Activated naive CD4-positive, alpha-beta T cell treated with Interleukin-2 at 50 U/mL for 16 hours (primary cell): ENCODE measurements at places on chromosomes 13 and 19.

DNA sequence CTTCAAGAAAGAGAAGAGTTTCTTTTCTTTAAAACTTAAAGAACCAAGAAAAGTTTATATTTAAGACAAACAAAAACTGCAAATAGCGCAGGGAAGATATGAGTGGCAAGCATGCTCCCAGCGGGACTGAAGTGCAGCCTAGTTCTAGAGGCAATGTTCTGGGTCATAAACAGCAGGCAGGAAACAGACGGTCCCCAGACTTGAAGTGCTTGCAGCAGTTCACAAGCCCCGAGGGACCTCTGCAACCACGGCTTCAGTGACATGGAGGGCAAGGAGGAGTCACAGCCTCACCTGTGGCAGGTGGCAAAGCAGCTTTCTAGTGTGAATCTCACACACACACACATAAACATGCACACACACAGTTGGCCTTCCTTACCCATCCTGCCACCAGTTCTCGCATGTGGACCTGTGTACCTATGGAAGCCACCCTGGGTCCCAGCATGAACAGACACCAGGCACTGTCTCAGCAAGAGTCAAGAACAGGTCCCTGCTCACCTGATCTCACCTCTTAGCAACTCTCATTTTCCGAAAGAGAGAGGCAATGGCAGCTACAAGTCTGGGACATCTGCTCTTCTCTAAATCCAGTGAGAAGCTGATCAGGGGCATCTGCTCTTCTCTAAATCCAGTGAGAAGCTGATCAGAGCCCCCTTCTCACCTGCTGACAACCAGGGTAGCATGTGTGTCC, 162.0 kb downstream of the EFNB2 start:
- no peak for DNase-seq

DNA sequence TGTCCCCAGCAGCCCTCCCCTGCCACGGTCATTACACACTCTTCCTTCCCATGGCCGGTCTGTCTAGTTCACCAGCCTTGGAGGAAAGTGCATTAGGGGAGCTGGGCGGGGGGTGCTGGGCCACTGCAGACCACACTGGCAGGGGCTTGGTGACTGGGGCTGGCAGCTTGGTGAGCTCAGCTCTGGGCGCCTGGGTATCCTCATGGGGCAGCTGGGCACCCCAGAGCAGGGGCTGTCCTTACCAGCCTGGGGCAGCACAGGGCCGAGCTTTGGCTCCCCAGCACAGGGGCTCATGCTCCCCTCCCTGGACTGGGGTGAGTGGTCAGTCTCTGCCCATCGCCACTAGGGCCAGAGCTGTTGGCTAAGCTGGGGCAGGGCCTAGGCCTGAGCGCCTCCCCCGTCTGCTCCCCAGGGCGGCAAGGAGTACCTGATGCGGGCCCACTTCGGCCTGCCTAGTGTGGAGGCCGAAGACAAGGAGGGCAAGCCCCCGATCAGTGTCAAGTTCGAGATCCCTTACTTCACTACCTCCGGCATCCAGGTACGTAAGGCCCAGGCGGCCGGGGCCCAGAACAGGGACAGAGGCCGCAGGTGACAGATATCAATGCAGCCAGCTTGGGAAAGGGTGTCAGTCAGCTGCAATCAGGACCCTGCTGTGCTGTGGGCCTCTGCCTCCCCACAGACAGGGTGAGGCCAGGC, 35.5 kb downstream of the AP1M1 start:
- DNase-seq: no peak

- no peak for DNase-seq
Observed at GRCh38 chr13:90867336-90867683, 480.2 kb upstream of the MIR17HG start.

DNA sequence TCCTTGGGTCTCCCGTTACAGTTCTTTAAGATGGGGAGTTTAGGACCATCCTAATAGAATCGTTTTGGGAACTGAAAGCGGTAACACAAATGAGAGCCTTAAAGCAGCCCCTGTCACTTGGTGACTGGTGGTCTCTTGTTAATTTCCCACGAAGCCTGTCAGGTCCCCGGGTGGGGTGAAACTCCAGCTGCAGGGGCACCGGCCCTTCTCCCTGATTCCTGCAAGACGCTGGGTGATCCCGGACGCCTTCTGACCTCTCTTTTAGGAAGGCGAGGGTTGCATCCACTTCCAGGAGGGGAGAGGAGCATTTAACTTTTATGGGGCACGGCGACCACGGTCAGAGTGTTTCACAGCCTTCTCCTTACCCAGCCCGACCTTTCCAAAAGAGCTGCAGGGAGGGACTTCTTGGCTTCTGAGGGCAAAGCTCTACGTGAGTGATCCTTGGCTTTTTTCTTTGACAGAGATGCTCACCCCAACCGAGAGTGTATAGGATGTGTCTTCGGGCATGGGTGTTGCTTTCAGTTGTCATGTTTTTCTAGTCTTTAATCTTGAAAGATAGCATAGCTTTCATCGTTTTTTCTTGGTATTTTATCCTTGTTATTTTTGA, 688 bp downstream of the ZNF225 start:
- DNase-seq: no peak

GRCh38 chr19:33705860-33706259, 84.1 kb downstream of the CHST8 start:
- no peak for DNase-seq

DNA sequence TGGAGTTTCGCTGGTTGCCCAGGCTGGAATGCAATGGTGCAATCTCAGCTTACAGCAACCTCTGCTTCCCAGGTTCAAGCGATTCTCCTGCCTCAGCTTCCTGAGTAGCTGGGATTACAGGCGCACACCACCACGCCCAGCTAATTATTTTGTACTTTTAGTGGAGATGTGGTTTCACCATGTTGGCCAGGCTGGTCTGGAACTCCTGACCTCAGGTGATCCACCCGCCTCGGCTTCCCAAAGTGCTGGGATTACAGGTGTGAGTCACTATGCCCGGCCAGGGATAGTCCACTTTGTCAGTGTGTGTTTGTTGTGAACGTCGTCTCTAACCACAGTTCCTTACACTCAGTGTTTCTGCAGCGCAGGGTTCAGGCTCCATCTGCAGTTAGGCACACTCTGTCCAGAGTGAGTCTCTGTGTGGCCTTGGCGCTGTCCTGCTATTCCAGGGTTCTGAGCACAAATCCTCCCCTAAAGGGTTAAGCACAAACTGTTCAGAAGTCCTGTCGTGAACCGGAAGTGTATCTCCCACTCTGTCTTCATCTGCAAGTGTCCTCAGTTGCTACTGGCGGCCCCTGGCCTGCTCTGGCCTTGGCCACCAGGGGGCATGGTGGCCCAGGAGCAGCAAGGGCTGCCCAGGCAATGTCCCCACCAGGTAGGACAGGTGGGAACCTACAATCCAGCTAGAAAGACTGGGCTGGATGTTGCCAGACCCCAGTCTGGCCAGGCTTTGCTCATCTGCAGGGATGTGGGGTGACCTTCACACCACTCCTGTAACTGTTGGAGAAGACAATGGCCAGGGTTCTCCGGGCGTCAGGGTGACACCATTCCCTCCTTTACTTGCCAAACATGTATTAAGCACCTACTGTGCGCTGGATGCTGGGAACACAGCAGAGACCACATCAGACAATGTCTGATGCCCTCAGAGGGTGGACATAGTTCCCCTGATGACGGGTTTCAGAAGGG, 38.8 kb upstream of the GATAD2A start:
- DNase-seq: peak; percentile 74

GRCh38 chr13:32737679-32738078, 151.4 kb downstream of the PDS5B start:
- DNase-seq: no peak

DNA sequence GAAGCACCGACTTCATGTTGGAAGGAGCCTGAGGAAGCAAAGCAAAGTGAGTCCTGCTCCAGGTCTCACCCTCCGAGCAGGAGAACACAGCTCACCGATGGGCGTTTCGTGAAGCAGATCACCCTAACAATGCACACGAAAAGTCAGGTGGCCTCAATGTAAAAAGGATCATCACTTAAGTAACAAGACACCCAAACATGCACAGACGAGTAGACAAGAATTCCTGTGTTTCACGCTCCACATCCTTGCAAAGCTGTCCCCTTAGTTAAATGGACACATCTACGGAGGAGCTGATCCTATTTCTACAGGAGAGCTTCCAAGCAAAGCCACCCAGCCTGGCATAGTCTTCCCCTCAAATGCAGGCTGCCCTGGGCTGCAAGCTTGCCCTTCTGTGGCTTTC, 66.2 kb downstream of the SLC15A1 start:
- DNase-seq: no peak

- DNase-seq: no peak
Observed at GRCh38 chr13:49113526-49114286, 106.4 kb upstream of the MLNR start.

GRCh38 chr13:112894423-112894672, 74.7 kb upstream of the MCF2L start:
- no peak for DNase-seq

GRCh38 chr19:6890938-6891337, 3.6 kb downstream of the ADGRE1 start:
- DNase-seq: peak; percentile 54

GRCh38 chr13:114284680-114285079, 3.3 kb downstream of the UPF3A start:
- DNase-seq: no peak

DNA sequence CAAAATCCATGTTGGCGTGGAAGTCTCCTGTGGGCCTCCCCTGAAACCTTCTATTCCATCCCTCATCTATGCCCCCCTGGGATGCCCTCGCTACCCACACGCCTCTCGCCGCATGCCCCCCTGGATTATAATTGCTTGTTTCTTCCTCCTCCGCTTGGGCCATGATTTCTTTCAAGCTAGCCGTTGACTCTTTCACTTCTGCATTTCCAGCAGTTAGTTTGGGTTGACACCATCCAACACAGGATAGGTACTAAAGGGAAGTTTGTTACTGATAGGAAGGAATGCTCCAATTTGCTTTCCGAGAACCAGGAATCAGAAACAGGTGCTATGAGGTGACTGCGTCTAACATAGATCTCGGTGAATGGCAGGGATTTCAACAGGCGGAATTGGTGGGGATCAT, 7.7 kb upstream of the SLC25A15 start:
- no peak for DNase-seq

GRCh38 chr13:56687131-56687530, 453.6 kb upstream of the PRR20A start:
- no peak for DNase-seq

DNA sequence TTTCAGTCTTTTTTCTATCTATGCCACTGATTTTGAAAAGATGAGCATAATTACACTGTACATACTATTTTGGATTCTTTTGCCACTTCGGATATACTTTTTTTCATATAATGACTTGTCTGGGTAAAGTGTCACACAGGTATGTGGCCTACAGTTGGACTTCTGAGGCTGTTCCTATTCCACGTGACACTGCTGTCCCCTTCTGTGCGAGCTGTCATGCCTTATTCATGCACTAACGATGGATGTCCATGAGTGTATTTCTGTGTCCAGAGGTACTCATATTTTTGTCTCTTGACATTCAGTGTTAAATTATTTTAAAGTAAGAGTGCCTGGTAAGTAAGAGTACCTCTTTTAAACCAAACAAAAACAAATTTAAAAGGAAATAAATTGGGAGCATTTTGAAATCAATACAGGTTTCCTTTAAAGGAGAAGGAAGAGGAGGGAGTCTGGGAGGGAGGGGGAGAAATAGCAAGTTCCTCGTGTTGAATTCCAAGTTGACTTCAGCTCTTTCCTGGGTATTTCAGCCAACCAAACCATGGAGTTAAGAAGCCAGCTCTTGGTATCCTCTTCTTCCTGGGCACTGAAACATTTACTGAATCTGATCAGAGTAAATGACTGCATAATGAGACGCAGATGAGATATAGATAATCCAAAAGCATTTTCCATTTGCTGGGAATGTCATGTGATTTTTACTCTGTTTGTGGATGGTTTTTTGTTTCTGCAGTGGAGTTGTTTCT, 61.3 kb downstream of the TNFRSF19 start:
- no peak for DNase-seq

- DNase-seq: no peak
Observed at GRCh38 chr19:44904426-44904994, 1.1 kb upstream of the APOE start.

DNA sequence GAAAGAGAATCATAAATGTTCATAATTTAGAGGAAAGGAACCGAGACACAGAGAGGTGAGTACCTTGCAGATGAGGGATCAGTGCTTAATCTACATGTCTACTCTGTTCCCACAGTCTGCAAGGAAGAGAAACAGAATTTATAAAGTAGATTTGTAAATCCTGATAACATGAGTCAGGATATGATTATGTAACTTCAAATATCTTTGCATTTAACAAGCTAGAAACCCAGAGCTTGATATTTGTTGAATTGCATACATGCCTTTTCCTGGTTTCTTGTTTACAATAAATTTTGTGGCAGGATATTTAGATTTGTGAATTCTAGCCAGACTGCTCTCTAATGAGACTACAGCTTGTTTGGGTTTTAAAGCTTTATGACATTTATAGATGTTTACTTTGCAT, 219.2 kb downstream of the ENOX1 start:
- no peak for DNase-seq

DNA sequence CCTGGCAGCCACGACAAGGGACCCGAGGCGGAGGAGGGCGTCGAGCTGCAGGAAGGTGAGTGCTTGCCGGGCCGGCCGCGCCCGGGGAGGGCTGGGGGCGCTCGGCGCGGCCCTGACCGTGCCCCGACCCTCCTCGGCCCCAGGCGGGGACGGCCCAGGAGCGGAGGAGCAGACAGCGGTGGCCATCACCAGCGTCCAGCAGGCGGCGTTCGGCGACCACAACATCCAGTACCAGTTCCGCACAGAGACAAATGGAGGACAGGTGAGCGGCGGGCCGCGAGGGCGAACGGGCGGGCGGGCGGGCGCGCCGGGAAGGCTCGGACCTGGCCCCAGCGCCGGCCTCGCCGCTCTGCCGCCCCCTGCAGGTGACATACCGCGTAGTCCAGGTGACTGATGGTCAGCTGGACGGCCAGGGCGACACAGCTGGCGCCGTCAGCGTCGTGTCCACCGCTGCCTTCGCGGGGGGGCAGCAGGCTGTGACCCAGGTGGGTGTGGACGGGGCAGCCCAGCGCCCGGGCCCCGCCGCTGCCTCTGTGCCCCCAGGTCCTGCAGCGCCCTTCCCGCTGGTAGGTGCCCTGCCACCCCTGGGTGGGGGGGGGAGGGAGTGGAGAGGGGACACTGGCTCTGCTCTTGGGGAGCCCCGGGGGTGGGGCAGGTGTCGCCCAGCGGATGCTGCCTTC, 816 bp downstream of the USF2 start:
- DNase-seq: peak; percentile 80

DNA sequence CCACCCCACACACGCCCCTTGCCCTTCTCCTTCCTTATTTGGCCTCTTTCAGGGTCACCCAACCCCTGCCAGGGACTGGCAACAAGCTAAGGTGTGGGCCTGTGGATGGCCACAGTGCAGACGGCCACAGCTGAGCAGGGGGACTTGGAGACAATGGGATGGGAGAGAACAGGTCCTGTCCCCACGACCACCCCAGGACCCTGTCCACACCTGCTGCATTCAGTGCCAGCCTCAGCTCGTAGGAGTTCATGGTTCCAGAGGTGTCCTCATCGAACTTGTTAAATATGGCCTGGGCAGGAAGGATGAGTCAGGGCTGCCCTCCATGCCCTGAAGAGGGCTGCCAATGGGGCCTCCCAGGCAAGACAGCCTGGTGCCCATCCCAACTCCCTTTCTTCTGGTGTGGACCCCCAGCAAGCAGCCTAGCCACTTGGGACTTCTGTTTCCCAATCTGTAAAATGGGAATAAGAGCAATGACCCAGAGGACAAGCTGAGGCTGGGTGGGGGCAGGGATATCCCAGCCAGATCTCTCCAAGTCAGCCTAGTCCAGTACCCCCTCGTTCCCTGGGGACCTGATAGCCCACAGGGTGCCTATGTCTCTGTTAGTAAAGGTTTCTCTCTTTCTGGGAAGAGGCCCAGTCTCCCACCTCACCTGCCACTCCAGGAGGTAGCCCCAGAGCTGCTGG, 10.6 kb downstream of the CAPN12 start:
- DNase-seq: peak; percentile 11
